ENCODE measurements at places on chromosomes 6 and 20.

GRCh38 chr6:63444768-63445167, 125.0 kb upstream of the LGSN start:
- DNase-seq, result no peak

DNA sequence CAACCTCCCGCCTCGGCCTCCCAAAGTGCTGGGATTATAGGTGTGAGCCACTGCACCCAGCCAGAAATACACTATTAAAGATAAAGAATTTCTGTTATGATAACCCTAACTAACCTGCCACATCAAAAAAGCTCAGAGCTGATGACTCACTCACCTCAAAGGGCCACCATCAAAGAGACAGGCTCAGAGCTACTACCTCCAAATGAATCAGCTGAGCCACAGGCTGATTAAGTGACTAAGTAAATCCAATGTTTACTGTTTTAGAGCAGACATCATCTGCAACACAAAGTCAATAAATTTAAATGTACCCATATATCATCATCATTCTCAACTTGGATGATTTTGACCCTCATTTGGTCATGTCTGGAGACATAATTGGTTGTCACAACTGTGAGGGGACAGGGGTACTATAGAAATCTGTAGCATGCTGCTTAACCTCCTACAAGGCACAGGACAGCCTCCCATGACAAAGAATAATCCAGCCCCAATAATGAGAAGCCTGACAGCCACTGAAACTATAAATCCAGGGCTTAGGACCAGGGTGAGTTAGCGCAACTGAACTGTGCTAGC, 106.5 kb downstream of the ATP9A start:
- no peak for DNase-seq

DNA sequence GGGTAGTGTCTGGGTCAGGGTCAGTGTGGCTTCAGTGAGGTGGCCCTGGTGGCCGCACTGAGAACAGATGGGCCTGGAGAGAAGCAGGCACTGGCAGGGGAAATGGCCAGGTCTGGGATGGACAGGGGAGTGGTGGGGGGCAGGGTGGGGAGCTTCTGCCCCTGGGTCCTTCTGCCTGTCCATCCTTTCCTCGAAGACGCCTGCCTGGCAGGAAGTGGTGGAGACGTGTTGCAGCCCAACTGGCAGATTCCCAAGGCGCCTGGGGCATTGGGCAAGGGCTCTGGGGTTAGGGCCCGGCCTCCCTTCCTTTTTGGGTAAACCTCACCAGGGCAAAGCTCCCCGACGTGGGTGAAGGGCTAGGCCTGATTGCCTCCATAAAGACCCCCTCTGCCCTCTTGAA, 10.4 kb downstream of the SRC start:
- peak; percentile 82 for DNase-seq

GRCh38 chr20:8673116-8673515, 395.8 kb upstream of the PLCB4 start:
- DNase-seq, result no peak

DNA sequence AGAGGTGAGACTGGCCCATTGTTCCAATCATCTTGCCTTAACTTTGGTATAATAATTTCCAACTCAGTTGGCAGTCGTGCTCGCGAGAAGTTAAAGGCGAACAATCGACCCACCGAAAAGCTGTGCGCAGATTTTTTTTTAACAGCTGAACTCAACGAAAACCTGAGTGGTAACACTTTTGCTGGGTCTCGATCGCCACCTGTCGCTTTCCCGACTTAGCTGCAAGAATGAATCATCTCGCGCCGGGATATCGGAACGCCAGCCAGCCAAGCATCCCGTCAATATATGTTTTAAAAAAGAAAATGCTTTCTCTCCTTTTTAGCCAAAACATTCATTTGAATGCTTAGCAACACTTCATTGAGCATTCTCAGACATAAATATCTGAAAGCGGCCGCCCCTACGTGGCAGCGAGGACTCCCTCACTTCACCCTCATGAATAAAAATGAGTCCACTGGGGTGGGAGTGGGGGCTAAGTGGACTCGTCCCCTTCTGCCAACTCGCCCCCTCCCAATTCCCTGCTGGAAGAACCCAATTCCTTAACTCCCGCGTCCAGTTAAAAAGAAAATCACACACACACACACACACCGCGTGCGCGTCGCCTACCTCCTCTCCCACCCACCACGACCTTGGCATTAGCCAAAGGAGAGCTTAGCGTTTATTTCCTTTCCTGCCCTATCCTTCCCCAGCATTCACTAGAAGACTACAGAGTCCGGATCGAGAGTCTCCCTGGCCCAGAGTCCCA, 1.5 kb downstream of the COL12A1 start:
- no peak for DNase-seq

Data from AML-193 (cell line).